Mammary epithelial cell (primary cell): ENCODE measurements at places on chromosomes 6 and 20.

GRCh38 chr6:122285292-122285913 lies 114.0 kb upstream of the HSF2 start:
- DNase-seq, result no peak

- no peak for DNase-seq
These were observed 437.5 kb upstream of the RGS17 start for GRCh38 chr6:153568628-153569027.

DNA sequence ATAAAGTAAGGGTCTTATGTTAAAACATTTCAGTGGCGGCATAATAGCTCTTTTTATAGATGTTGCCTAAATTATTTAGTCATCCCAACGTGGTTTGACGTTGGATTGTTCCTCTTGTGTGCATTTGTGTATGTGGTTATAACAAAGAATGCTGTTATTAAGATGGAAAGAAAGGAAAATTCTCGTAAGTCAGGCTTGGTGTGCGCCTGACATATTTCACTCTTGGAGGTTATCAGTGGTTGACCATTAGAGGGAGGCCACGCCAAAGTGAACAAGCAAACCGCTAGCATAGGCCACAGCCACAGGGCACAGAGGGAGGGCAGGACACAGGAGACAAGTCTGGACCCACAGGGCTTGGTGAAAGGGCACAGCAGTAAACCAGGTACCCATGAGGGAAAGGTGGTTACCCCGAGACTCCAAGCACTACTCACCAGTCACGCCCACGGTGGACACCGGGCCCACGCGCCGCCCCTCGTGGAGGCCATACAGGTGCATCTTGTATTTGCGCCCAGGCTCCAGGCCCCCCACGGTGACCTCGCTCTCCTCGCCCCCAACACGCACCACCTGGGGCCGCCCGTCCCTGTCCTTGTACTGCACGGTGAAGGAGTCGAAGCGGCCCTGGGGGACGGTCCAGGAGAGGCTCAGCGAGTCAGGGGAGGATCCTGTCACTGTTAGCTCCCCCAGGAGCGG lies 22.9 kb downstream of the CYP21A2 start:
- no peak for DNase-seq

GRCh38 chr6:46170357-46171289 lies at the start of gene ENPP5:
TSS of gene ENPP5 (minus strand) at chr6:46170980. CDS start at chr6:46168262, 2,718 bp downstream.
- DNase-seq, result peak; percentile 86

GRCh38 chr6:7219310-7219709 lies 93.7 kb downstream of the SSR1 start:
- peak; percentile 28 for DNase-seq
